ENCODE measurements at places on chromosomes 6 and 20.
A peak's percentile ranks its signal among the peaks of the same experiment; 100 is the strongest.

GRCh38 chr20:35284267-35284991 is at the start of gene EIF6:
Gene EIF6 (minus strand): TSS chr20:35284772. CDS start chr20:35284487, 285 bp downstream.
- peak; percentile 50 for DNase-seq

GRCh38 chr6:163708466-163708865 is 293.9 kb downstream of the QKI start:
- DNase-seq, result no peak

GRCh38 chr6:35048631-35049083 is 92.5 kb downstream of the TCP11 start:
- DNase-seq, result no peak

- no peak for DNase-seq
These were observed 140.2 kb upstream of the CARMIL1 start for GRCh38 chr6:25138934-25139415.

GRCh38 chr6:147782302-147782701 is 273.8 kb downstream of the SAMD5 start:
- DNase-seq, result no peak

GRCh38 chr20:363319-364078 is 16.6 kb downstream of the NRSN2 start:
- no peak for DNase-seq

DNA sequence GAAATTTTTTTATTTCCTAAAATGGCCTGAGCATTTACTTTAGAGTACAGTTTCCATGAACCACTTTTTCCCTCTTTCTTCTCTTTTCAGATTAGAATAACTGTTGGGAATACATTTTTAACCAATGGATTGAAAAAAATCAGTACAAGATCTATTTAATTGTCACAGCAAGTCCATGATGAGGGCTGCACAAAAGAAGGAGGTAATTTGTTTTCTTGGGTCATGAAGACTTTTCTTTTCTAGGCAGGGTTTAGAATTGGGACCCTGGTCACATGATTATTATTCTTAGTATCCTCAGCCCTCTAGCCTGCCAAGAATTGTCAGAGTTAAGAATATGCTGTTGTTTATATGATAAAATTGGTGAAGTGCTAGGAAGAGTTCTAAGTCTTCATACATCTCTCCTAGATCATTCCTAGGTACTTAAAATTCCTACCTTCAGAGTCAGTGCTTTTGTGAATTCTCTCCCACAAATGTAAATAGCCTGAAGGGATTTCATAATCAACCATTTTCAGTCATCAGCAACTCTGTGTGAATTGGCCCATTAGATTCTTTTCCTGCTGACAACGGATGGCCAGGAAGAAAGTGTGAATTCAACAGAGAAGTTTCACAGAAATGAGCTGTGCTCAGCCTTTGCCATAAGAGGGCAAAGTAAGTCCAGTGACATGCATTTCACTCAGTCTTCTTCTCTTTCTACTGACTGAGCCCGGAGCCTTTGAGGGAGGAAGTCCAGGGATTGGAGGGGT is 32.4 kb upstream of the TPBG start:
- no peak for DNase-seq

- no peak for DNase-seq
These were observed 79.8 kb upstream of the FAM184A start for GRCh38 chr6:119158057-119158848.

DNA sequence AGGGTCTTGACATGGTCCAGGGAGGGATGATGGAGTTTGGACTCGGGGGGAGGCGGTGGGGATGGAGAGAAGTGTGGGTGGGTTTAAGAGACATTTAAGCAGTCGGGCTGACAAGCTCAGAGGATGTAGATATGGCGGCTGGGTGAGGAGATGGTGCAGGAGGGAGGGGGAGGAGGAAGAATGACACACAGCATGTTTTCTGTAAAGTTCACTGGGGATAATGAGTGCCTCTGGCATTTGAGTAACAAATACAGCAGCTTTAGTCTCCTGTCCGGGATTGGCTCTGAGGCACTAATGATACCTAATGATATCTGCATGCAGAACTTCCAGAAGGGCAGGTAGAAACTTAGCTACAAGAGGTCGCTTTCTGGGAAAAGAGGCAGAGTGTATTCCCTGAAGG is 107.8 kb downstream of the DHX35 start:
- DNase-seq, result no peak

GRCh38 chr20:1324598-1325172 is 4.3 kb downstream of the SDCBP2 start:
- DNase-seq, result no peak

DNA sequence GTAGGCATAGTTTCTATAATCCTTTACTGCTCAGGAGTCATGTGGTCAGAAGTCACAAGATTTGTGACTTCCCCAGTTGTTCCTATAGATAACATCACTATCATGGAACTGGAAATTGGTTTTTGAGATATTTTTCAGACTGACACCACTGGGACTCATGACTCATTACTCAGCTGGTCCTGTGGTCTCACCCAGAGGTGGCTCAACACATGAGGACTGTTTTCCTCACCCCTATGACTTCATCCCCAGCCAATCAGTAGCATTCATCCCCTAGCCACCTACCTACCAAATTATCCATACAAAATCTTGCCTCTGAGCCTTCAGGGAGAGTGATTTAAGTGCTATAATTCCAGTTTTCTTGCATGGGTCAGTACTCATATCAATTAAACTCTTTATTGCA is 1217.7 kb downstream of the EPHA7 start:
- DNase-seq, result no peak

GRCh38 chr6:118596774-118597320 is 48.8 kb downstream of the PLN start:
- DNase-seq, result no peak

- DNase-seq, result no peak
These were observed 24.9 kb upstream of the MAP3K7 start for GRCh38 chr6:90611543-90612312.

DNA sequence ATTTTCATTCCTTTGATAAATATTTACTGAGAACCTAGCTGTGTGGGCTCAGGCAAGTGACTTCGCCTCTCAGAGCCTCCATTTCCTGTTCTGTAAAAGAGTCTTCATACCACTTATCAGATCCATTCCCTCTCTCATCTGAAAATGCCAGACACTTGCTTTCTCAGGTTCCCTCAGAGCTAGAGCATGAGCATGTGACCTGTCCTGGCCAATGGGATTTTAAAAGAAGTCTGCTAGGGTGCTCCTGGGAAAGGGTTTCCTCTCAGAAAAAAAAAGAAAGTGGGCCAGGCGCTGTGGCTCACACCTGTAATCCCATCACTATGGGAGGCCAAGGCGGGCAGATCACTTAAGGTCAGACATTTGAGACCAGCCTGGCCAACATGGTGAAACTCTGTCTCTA is 5.3 kb downstream of the KCNB1 start:
- DNase-seq, result no peak

- DNase-seq, result no peak
These were observed 104.2 kb upstream of the CNKSR3 start for GRCh38 chr6:154614641-154615040.

DNA sequence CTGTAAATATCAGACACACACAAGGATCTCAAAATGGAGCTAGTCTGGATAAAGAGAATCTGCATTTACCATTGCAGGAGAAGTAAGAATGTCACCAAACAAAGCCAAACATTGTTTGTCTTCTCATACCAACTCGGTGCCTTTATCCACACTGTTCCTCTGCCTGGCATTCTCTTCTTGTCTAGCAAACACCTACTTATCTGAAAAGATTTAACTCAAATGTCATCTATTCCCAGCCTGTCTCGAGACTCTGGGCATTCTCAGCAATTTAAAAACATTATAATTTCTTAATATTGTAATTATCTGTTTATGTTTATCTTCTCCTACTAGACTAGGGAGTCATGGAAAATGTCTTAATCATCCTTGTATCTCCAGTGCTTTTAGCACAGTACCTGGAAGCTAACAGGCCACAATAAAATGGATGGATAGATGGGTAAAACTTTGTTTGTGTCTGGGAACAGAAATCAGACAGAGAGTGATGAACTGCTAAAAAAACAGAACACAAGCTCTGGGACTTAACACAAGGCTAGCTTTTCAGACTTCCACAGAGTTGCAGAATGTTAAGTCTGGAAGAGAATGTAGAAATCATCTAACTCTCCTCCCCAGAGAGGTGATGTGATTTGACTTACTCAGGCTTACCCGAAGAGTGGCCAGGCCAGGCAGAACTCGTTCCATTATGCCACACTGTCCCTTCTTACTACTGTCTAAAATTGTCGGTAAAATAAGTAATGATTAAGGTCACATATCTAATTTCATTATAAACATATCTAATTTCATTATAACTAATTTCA is 42.3 kb upstream of the FAM83C start:
- DNase-seq, result no peak

Data from activated CD8-positive, alpha-beta memory T cell treated with anti-CD3 and anti-CD28 coated beads for 4 hours (primary cell).